ENCODE measurements at places on chromosomes 2 and 18.

DNA sequence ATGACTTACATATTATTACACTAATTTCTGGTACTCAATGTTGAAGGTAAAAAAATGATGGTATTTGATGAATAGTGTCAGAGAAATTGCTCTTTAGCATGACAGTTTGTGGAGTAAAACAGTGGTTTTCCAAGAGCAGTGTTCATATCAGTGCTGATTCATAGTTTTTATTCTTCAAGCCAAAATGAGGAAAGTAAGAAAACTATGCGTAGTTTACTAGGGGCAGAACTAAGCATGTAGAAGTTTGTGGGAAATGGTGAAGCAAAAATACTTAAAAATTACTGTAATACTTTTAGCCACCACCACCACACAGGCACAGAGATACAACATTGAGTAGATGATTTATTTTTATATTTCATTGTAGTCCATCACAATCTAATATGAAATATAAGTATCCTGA, 137.3 kb downstream of the ZNF804A start:
- no peak for DNase-seq

- DNase-seq = no peak
Observed at GRCh38 chr2:1925516-1925915, 181.2 kb upstream of the PXDN start.

GRCh38 chr2:196404276-196404675, 232.9 kb upstream of the STK17B start:
- no peak for DNase-seq

- DNase-seq = no peak
Observed at GRCh38 chr2:24878341-24878740, 41.7 kb downstream of the ADCY3 start.

GRCh38 chr18:13618760-13619438, 107.5 kb downstream of the FAM210A start:
- no peak for DNase-seq

DNA sequence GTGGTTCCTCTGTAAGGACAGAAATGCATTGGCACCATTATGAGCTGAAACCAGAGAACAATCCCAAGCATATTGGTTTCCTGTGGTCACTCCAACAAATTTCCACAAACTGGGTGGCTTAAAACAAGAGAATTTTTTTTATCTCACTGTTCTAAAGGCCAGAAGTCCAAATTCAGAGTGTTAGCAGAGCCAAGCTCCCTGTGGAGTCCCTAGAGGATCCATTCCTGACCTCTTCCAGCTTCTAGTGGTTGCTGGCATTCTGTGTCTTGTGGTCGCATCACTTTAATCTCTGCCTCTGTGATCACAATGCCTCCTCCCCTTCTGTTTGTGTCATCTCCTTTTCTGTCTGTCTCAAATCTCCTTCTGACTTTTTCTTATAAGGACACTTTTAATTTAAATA, 380.3 kb downstream of the NYAP2 start:
- DNase-seq = no peak

Data from NCI-H1105 (cell line).